Central memory CD4-positive, alpha-beta T cell (primary cell): ENCODE measurements at places on chromosomes 1 and 21.

DNA sequence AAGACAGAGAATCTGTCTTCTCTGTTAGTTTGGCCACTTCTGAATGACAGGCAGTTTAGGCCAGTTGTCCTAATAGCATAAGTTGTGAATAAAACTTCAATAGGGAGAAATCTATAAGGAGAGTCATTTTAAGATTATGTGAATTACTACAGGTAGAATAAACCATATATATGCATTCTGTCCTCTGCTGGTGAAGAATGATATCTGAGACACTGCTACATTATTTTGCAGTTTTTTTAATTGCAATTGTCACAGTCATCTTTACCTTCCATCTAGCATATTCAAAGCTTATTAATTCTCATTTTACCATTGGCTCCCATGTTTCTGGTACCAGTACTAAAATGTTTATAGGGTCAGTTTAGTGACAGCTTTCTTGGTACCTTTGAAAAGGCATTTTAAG is 519.6 kb upstream of the DEPDC1 start:
- DNase-seq = no peak

DNA sequence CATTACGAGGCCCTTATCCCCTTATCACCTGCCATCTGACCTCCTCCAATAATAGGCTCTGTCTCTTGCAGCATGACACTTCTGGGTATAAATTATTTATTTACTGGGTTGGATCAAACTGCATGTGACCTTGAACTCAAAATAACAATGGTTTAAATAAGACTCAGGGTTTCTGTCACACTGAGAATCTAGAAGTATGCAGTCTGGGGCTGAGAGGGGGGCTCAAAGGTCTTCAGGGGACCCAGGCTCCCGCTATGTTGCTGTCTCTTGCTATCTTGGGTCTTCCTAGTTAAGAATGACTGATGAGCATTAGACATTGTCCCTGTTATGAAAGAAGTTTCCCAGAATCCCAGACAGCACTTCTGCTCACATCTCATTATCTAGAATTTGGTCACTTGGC is 133.5 kb downstream of the URB2 start:
- DNase-seq = no peak

DNA sequence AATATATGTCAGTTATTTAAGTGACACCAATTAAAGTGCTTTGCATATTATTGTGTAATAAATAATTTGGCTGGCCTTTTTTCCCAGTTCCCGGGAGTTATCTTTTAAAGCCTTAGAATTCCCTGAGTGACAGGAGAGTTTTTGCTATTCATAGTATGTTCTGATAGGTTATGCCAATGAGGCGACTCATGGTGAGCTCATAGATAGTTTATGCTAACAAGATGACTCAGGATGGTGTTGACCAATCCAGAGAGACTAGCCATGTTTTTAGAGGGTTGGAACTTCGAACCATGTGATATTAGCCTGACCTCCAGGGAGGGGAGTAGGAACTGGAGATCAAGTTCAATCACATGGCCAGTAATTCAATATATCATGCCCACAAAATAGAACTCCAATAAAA is 310.8 kb downstream of the USP25 start:
- no peak for DNase-seq

GRCh38 chr1:66251546-66251945 is 282.4 kb upstream of the SGIP1 start:
- DNase-seq = no peak

- no peak for DNase-seq
Observed at GRCh38 chr1:220430059-220430458, 97.9 kb upstream of the MARK1 start.

GRCh38 chr1:69847670-69848069 is 279.9 kb downstream of the LRRC7 start:
- DNase-seq = no peak

- no peak for DNase-seq
Observed at GRCh38 chr21:27219068-27219467, 252.2 kb upstream of the ADAMTS5 start.

GRCh38 chr1:67688526-67689219 is 3.7 kb downstream of the GADD45A start:
- DNase-seq = no peak

GRCh38 chr1:223137455-223138085 is 5.5 kb downstream of the TLR5 start:
- no peak for DNase-seq

GRCh38 chr1:210686841-210687240 is 358.1 kb downstream of the HHAT start:
- DNase-seq = no peak

- no peak for DNase-seq
Observed at GRCh38 chr1:205517288-205517687, 12.8 kb downstream of the CDK18 start.

GRCh38 chr1:186535388-186536133 is 74.6 kb upstream of the PDC start:
- DNase-seq = no peak

GRCh38 chr1:6448749-6449631 is 17.0 kb downstream of the TNFRSF25 start:
- no peak for DNase-seq

GRCh38 chr1:47847763-47848162 is 149.4 kb downstream of the TRABD2B start:
- no peak for DNase-seq

DNA sequence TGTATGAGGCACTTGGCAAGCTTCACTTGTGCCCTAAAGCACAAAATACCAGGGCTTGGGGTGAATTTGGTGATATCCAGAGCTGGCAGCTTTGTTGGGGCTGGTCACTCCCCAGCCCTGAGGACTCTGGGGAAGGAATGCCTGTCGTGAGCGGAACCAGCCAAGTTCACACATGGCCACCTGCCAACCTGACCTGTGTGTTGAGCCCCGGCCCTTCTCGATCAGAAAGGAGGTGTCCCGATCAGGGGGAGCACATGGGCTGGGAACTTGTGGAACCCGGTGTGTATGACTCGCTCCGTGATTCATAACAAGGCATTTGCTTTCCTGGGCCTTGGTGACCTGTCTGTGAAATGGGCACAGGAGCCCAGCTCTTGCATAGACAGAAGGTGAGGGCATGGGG is 43.1 kb downstream of the AGPAT3 start:
- DNase-seq = no peak

DNA sequence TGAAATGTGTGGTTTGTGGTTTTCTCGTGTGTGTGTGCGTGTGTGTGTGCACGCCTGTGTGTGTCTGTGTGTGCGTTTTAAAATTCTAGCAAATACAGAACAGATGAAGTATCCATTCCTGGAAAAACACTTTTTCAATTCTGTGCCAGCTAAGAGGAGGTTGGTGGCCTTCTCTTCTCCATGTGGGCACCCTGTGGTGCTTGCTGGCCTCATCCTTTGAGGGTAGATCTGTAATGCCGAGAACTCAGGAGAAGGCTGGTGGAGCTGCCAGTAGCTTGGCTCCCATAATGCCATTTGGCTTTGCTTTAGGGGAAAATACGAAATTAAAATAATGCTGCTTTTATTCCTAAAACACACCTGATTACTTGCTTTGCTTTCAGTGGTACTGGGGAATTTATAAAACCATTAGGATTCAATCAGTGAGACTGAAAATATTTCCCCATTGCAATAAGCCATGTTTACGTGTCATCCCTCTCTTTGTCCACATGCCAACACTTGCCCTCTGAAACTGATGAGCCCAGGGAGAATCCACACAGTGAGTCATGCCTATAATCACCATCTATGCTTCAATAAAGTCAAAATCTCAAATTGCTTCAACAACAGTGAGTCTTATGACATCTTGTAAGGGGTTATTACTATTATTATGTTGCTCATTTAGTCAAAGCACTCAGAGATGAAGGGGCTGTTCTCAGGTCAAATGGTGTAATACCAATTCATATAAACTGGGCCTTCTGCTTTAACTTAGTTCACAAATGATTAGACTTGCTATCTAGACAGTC is 39.2 kb downstream of the ABCA4 start:
- no peak for DNase-seq

- DNase-seq = no peak
Observed at GRCh38 chr21:32096411-32096810, 182.4 kb downstream of the MIS18A start.

DNA sequence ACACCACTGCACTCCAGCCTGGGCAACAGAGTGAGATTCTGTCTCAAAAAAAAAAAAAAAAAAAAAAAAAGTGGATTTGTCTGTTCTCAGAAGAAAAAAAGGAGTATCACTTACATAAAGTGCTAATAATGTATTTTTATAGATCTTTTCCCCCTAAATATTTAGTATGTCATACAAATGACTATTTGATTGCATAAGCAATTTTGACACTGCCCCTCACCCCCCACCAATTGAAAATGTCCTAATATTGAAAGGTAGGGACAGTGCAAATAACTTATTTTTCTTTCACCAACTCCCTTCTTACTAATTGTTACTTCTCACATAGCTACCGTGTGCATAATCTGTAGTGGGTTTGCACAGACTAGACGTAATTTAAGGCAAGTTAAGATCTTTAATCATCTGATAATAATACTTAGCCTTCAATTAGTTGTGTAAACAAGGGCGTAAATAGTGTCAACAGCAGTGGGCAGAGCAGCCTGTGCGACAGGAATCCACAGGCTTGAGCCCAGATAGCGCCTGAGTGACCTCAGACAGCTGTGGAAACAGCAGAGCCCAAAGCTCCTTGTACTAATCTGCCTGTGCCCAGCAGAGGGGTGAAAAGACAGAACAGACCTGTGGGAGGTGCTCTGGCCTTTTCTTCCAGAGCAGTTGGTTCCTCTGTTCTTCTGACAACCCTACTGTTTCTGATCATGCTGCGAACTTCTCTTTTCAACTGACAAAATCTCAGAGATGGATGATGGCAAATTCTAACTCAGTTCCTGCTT is 4.5 kb upstream of the IER5 start:
- peak; percentile 64 for DNase-seq

- DNase-seq = no peak
Observed at GRCh38 chr1:156584813-156585212, 5.3 kb downstream of the TTC24 start.

GRCh38 chr1:227777156-227777555 is 38.3 kb upstream of the PRSS38 start:
- DNase-seq = no peak

GRCh38 chr1:7399514-7400125 is 371.5 kb upstream of the VAMP3 start:
- DNase-seq = no peak

DNA sequence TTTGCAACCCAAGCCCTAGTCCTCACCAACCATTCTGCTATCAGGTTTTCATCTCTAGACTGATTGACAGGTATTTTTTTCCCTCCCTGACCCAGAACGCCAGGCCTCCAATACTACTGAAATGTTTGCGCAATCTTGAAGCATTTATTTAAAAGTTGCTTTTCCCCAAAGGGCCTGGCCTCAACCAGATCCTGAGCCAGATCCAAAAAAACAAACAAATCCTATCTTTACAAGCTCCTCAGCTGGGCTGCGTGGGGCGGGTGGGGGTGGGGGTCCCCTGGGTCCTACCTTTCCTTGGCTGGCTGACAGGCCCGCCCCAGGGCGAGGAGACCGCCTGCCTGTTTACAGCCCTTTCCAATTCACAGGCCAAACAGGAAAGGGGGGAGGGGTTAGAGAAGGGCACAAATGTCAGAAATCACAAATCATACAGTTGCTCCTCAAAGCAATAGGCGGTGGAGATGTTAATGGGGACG is 98.8 kb downstream of the FOXD2 start:
- no peak for DNase-seq

- no peak for DNase-seq
Observed at GRCh38 chr1:237878406-237878805, 12.3 kb downstream of the ZP4 start.

GRCh38 chr1:154862907-154863306 is 7.2 kb downstream of the KCNN3 start:
- no peak for DNase-seq

DNA sequence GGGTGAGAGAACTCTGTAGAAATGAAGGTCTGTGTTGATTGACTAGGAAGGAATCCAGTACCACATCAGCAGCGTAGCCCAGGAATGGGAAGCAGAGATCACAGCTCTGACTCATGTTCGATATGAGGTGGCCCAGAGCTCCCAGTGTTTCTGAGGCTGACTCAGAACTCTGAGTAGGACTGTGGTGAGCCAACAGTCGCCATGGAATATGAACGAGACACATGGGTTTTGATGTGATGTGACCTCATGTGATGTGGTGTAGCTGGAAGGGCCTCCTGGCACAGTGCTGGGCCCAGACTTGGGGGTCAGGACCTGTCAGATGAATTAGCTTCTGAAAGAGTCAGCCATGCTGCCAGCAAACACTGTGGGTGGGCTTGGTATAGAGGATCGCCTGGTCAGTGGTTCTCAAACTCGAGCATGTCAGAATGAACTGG is 237.0 kb downstream of the MRPL39 start:
- DNase-seq = no peak

DNA sequence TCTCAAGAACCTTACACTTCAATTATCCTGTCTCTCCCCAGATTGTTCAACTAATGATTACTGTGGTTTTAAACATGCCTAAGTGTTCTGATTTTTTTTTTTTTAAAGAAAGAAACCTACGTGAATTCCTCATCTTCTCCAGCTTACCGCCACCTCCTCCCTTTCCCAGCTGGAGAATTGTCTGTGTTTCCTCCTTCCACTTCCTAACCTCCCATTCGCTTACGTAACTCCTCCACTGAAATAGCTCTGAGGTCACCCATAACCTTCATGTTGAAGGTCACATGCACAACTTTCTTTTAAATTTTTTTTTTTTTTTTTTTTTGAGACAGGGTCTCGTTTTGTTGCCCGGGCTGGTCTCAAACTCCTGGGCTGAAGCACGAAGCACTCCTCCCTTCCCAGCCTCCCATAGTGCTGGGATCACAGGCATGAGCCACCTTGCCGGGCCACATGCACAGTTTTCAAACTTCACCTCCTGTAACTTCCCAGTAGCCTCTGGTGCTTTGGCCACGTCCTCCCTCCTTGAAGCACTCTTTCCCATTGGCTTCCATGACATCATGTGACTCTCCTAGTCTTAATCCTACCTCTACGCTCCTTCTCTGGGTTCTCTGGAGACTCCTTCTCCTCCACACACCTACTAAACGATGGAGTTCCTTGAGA is 9.8 kb upstream of the CAPZB start:
- no peak for DNase-seq

DNA sequence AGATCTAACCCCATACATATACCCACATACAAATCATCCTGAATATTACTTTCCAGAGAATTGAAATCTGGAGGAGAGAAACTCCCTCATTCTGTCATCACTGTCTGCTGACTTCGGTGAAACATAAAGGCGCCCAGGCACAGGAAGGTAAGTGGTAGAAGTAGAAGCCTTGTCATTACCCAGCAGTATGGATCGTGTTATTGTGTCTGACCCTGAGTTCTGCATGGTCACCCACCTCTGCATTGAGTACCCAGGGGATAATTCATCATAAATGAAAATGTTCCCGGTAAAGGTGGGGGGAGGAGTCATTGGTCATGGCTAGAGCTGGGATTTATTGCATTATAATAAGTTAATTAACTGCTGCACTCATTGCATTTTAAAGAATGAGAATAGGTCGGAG is 342.6 kb upstream of the PKN2 start:
- no peak for DNase-seq

GRCh38 chr1:68143633-68144032 is 88.7 kb downstream of the WLS start:
- no peak for DNase-seq

- no peak for DNase-seq
Observed at GRCh38 chr1:202592146-202592545, 118.1 kb downstream of the SYT2 start.

- no peak for DNase-seq
Observed at GRCh38 chr1:95208876-95209275, 25.1 kb upstream of the RWDD3 start.

- DNase-seq = no peak
Observed at GRCh38 chr1:161311595-161312181, 1.9 kb upstream of the MPZ start.

- DNase-seq = no peak
Observed at GRCh38 chr1:22652881-22653316, at the start of gene C1QB. C1QB (plus strand) TSS chr1:22653236; CDS start chr1:22659463, 6,227 bp downstream.
